ENCODE measurements at places on chromosomes 7 and 10.

DNA sequence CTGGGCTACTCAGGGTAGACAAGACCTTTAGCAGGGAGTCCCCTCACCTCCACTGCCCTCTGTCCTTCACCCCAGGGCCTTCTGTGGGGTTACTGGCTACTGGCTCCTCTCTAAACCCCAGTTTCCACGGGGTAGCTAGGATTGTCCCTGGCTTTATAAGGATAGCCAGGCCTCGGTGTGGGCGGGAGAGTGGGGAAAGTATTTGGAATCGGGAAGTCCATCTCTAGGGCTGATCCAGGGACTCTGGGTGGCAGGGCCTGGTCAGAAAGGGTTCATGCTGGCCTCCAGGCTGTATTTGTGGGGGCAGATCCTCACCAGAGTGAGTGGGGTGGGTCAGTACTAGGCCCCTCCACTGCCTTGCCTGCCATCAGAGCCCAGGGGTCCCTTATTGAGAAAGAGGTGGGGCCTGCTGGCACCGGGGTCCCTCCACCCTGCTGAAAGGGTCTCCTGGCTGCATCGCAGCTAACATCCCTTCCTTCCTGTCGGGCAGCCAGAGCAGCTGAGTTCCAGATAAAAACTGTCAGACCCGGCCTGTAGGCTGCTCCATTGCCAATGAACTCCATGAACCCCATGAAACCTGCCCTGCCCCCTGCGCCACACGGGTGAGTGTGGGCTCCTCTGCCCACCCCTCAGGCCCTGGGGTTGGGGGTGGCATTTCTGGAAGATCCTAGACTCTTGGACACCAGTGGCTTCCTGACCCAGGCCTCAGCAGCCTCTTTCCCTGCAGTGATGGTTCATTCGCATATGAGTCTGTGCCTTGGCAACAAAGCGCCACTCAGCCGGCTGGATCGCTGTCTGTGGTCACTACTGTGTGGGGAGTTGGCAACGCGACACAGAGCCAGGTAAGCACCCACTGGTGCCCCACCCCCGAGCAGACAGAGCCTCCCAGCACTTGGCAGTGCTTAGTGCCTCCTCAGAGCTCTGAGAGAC is 7.3 kb downstream of the ZMIZ2 start:
- DNase-seq: no peak

- DNase-seq: no peak
These were observed 87.1 kb downstream of the HIBADH start for GRCh38 chr7:27575613-27576012.

GRCh38 chr10:103550229-103550628 is 56.7 kb downstream of the NEURL1 start:
- no peak for DNase-seq

DNA sequence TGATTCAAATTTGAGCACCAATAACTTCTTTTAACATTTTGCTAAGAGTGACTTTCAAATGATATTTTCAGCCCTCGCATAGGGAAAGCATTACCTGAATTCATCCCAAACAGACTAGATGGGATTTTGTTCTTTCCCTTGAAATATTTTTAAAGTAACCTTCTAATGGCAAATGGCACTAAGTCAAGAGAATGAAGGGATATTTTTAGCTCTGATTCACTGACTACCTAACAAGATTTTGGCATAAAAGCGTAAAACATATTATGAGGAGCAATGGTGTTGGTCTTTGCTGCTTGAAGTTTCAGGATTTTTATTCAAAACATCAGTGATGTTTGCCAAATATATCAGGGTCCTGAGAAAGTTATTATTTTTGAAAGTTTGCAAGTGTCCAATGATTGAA is 290.3 kb downstream of the CDK14 start:
- DNase-seq: no peak

GRCh38 chr10:8533462-8533861 is 479.0 kb downstream of the GATA3 start:
- no peak for DNase-seq

DNA sequence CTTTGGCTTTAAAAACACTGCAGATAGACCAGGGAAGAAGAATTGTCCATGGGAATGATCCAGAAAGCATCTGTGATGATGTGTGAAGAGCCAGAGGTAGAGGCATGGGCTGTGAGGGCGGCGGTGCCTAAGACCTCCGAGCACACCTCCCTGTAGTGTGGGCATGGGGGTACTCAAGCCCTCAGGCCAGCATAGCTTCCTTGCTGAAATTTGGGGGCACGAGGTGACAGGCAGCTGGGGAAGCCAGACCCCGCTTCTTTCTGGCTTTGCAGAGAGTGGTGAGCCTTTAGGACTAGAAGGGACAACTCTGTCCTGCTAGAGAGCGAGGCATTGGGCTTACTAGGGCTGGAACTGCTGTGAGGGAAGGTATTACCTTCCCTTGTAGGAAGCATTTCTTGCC is 187.7 kb upstream of the SH2B2 start:
- DNase-seq: no peak

GRCh38 chr10:99708428-99709012 is 23.4 kb downstream of the COX15 start:
- no peak for DNase-seq

GRCh38 chr10:23441251-23441650 is 2.4 kb downstream of the OTUD1 start:
- DNase-seq: no peak

DNA sequence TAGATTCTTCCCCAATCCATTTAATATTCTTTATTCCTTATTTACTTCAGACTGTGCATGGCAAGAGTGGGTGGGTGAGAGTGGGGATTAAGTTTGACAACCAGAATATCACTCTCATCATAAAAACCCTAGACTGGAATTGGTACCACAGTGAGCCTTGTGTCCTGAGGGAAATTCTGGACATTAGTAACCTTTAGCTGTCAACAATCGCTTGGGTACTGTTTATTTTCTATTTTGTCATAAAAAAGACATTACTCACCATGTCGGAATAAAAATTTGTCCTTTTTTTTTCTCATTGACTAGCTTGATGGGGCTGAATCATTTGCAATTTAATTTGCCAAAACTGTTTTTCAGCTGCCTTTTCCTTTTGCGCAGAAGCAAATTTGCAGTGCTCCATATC is 176.1 kb upstream of the SEMA3C start:
- no peak for DNase-seq

- no peak for DNase-seq
These were observed 65.3 kb downstream of the LMBR1 start for GRCh38 chr7:156827587-156828203.

DNA sequence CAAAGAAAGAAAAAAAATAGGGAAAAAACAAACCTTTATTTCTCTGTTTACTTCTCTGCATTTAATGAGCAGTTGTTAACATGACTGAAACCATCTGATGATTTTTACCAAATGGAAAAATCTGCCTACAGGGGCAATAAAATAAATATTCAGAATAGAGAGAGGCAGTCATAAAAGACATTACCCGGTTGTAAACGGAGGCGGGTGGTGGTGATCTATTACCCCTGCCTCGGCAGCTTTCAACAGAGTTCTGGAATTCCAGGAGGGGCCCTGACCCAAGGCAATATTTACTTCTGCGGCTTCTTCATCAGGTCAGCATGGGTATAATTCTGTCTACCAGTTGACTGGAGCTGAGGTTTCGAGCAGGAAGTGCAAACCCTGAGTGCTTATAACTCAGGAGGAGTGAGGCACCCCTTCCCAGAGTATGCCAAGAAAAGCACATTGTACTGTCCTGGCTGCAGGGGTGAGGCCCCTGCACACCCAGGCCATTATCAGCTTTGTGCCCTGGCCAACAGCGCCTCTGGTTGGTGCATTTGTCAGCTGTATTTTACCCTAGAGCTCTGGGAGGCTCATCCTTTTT is 8.2 kb upstream of the CXCL12 start:
- DNase-seq: no peak

DNA sequence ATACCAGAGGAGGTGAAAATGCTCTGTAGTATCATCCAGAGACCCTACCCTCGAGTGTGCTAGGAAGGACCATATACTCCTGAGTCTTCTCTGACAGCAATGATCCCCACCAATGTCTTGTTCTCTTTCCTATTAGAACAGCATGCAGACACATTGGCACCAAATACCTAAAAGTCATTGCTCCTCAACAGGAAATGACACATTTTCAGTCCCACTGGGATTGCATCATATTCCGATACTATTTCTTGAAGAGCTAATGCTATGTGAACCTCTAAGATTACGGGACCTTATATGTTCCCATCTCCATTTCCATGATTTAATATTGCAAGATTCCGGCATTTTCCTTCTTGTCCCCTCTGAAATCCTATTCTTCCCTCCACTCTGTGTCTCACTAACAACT is 177.4 kb downstream of the NRP1 start:
- DNase-seq: no peak

DNA sequence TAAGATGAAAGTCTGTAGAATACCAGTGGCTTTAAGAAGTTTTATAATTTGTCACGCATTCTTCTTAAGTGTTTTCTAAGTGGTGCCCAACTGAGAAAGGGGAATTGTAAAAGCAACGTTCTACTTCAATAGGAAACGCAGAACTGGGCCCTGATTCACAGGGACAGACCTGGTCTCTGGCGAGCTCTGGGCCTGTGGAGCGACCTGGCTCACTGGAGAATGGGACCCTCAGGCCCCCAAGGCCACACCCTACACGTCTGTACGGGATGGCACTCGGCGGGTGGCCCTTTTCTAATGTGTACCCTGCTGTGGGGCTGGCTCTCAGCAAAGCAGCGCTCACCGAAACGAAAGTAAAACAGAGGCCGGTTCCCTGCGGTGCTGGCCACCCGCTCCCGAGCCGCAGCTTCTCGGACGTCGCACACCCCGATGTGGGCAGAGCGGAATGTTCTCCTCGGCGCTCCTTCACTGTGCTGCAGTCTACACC is 205.0 kb downstream of the DIP2C start:
- DNase-seq: no peak

GRCh38 chr7:3915337-3915878 is 614.4 kb downstream of the SDK1 start:
- no peak for DNase-seq

GRCh38 chr10:68900427-68901104 is 549 bp upstream of the DDX50 start:
- no peak for DNase-seq

DNA sequence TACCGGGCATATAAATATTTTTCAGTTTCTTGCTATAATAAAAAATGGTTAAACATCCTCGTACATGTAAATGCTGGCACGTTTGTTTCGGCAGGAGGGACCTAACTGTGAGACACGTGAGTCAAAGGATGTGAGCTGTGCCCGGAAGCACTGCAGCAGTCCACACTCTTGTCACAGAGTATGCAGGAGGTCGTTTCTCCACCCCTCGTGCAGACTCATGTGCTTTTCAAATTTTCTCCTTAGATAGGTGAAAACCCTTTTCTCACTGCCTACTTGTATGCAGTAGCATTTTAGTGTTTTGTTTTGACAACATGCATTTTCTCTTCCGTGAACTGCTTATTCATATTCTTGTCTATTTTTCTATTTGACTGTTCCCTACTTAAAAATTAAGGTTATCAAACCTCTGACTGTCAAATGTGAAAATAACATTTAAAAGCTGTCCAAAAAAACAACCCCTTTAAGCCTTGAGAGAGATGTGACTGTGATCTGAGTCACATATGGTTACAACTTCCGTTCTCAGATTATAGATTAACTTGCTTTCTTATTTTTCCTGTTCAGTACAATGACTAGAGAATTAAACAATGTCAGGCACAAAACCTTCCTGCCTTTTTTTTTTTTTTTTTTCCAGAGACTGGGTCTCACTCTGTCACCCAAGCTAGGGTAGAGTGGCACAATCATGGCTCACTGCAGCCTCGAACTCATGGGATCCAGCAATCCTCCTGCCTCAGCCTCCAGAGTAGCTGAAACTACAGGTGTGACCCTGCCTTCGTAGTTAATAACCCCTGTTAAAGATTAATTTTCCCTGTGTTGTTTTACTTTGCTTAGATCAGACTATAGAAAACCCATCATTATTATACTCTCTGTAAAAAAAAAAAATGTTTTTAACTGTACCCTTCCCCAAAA is 45.1 kb downstream of the DPY19L1 start:
- DNase-seq: no peak

DNA sequence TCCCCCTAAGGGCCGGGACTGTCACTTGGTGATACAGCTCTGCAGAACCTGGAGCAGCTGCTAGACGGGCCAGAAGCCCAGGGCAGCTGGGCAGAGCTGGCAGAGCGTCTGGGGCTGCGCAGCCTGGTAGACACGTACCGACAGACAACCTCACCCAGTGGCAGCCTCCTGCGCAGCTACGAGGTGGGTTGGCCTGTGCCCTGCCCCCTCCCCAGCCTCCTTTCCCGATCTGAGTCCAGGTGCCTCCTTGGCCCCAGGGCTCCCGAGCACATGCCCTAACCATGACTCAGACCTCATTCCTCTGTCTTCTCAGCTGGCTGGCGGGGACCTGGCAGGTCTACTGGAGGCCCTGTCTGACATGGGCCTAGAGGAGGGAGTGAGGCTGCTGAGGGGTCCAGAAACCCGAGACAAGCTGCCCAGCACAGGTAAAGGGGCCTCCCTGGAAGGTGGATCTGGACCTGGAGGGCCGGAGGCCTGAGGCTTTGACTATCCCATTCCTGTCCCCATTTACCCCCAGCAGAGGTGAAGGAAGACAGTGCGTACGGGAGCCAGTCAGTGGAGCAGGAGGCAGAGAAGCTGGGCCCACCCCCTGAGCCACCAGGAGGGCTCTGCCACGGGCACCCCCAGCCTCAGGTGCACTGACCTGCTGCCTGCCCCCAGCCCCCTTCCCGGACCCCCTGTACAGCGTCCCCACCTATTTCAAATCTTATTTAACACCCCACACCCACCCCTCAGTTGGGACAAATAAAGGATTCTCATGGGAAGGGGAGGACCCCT is 6.4 kb downstream of the NFKB2 start:
- no peak for DNase-seq

GRCh38 chr7:54485044-54485443 is 57.1 kb upstream of the VSTM2A start:
- no peak for DNase-seq

DNA sequence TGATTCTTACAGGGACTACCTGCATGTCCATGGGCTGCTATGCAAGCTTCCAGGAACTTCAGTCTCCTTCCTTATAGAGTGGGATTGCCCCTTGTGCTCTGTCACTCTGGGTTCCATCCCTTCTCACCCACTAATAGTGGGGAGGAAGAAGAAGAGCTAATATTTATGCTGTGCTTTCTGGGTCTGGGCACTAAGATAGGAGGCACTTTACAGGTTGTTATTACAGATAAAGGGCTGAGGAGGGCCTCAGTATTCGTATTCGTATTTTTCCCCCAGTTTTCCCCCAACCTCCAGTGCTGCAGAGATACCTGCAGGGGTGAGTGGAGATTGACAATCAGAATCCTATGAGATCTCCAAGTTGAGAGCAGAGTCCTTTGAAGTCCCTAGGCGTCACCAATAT is 14.2 kb downstream of the HK1 start:
- no peak for DNase-seq

DNA sequence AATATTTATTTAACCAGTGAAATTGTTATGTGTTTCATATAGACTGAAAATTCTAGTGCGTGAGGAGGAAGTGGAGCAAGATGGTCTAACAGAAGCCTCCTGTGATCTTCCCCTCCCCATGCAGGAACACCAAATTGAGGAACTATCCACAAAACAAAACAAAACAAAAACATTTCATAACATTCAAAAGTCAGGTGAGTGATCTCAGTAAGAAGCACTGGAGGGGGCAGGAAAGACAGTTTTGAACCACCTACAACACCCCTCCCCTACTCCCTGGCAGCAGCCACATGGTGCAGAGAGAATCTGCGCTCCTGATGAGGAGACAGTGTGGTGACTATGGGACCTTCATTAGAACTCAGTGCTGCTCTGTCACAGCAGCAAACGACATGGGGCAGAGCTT is 221.9 kb upstream of the SEMA3C start:
- DNase-seq: no peak

- DNase-seq: no peak
These were observed 10.3 kb downstream of the SLC13A4 start for GRCh38 chr7:135717693-135718092.

Measured in endothelial cell (in vitro differentiated cells).